ENCODE measurements at places on chromosomes 3 and 15. TPM values are rescaled to one million over a fixed set of nuclear protein-coding genes. Genes with fewer than 3 reads are reported as not detected.

ZDHHC23 gene
- total RNA-seq, result 5.4 TPM

XIRP1 gene
- 1.3 TPM for total RNA-seq

IL17RE gene
- total RNA-seq, result 1.8 TPM

RARB gene
- total RNA-seq, result not detected

DNA sequence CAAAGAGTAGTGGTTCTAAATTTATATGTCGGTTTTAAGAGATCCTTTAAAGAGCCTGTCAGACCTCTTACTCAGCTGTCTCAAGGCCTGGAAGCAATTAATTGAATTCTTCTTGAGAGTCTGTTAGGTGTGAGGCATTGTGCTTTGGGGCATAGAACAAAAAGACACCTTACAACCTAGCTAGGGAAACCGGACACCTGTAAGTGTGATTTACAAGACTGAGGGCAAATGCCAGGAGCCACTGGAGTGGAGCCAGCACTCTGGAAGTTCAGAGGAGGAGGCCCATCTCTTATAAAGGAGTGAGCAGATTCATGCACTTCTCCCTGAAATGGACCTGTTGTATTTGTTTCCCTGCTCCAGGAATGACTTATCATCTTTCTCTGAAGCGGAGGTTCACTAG lies 97.7 kb upstream of the NUDT16 start:
- H3K27ac ChIP-seq, result no peak overlapping the region
- H3K36me3 ChIP-seq, result no peaks in the 10 kb centered on the region
- DNase-seq, result no peak
- no peaks in the 10 kb centered on the region for H3K4me1 ChIP-seq
- no peak overlapping the region for H3K4me3 ChIP-seq

DNA sequence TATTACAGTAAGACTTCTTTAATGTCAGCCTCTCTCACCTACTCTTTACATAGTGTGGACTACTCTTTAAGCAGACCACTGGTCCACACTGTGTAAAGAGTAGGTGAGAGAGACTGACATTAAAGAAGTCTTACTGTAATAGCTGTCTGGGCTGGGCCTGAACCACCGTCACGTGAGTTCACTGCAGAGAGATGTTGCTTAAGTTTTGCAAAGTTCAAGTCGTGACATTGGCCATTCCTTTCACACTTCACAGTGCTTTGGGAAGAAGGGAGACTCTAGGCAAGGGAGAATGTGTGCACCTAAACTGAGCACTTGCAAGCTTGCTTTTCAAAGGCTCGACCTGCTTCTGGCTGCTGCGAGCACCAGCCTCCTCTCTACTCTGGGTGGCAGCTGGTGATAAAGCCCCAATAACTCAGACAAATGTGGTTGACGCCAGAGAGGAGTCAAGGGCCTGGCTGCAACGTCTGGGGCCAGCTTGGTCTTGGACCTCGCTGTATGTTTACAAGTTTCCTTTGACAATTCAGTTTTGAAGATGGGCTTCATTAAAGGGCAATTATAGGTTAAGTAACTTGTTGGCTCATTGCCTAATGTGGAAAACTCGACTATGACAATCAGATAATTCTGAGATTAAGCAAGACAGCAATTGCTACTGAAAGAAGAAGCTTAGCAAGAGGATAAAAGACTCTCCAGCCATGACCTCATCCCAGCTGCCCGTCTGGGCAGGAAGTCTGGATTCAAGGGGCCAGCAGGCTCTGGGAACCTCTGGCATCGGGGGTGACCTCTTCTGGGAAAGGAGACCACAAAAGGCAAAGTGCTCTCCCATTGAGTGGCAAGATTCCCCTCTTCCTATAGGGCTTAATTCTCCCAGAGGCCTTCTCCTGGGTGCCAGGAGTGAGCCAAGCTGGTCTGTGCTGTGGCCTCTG lies 242.1 kb upstream of the TLE3 start:
- H3K27ac ChIP-seq, result no peak overlapping the region
- H3K36me3 ChIP-seq, result no peaks in the 10 kb centered on the region

DNA sequence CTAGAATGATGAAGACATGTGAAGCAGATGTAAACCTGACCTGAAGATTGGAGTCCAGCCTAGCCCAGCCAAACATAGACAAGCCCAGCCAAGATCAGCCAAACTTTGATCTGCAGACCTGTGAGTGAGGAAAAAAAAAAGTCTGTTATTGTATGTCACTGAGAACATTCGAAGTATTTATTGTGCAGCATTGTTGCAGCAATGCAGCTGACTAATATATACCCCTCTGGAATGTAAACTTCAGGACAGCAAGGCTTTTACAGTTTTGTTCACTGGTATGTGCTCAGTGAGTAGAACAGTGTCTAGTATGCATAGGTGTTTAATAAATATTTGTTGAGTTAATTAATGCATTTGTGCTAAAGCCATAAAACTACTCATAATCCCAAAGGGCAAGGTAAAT lies 23.4 kb downstream of the TMEM202 start:
- no peak overlapping the region for H3K27ac ChIP-seq
- no peaks in the 10 kb centered on the region for H3K27me3 ChIP-seq
- H3K36me3 ChIP-seq, result peaks cover 3% of the 10 kb centered on the region
- DNase-seq, result no peak
- no peaks in the 10 kb centered on the region for H3K4me1 ChIP-seq

DNA sequence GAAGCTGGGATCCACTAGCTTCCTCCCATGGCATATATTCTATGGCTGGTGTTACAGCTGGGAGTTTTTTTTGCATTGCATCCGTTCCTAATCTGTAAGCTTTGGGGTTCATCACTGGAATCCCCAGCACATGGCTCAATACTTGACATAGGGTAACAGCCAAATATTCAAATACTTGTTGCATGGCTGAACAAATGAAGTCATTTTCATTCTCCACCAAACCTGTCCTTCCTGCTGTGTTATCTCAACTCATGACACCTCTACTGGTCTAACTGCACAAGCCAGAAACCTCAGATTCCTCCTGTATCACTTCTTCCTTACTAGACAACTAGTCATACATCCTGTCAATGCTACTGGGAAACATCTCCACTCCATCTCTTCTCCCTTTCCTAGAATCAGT lies 43.4 kb downstream of the ST3GAL6 start:
- no peaks in the 10 kb centered on the region for H3K4me1 ChIP-seq
- H3K36me3 ChIP-seq, result no peaks in the 10 kb centered on the region
- no peak for DNase-seq
- no peak overlapping the region for H3K27ac ChIP-seq

DNA sequence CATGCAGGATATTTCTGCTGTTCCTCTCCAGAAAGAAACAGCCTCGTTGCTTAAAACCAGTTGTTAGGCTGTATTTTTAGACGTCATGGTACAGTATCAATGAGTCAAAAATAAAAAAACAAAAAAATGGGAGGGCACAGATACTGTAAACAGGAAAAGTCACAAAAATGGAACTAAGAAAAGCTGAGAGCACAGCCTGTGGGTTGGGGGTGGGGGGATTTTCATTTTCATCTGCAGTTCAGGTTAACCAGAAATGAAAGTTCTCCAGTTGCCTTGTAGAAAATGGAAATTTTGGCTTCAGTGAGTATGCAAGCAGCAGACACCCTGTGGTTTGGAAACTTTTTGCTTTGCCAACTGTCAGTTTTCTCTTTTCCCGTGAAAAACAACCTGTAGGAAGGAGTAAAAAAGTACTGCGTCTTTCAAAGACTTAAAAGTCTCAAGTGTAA lies 59.0 kb downstream of the FRMD4B start:
- H3K4me1 ChIP-seq, result peaks cover 44% of the 10 kb centered on the region
- H3K4me3 ChIP-seq, result peak overlapping the region; percentile 38
- peak overlapping the region; percentile 81 for H3K27ac ChIP-seq
- DNase-seq, result peak; percentile 81
- H3K36me3 ChIP-seq, result no peaks in the 10 kb centered on the region

- DNase-seq, result no peak
- H3K27me3 ChIP-seq, result peaks cover 45% of the 10 kb centered on the region
- H3K4me3 ChIP-seq, result no peak overlapping the region
- peaks cover 3% of the 10 kb centered on the region for H3K36me3 ChIP-seq
Observed at GRCh38 chr15:29826908-29827820, 4.9 kb upstream of the TJP1 start.

- H3K4me1 ChIP-seq, result peaks cover 29% of the 10 kb centered on the region
- no peak for DNase-seq
- H3K27ac ChIP-seq, result no peak overlapping the region
- no peaks in the 10 kb centered on the region for H3K27me3 ChIP-seq
- peaks cover 27% of the 10 kb centered on the region for H3K36me3 ChIP-seq
Observed at GRCh38 chr15:67165254-67166253, 88.9 kb downstream of the AAGAB start.

GRCh38 chr3:195113536-195114425 lies 157.2 kb downstream of the XXYLT1 start:
- no peak overlapping the region for H3K4me3 ChIP-seq
- no peak for DNase-seq
- H3K27ac ChIP-seq, result no peak overlapping the region
- no peaks in the 10 kb centered on the region for H3K4me1 ChIP-seq

DNA sequence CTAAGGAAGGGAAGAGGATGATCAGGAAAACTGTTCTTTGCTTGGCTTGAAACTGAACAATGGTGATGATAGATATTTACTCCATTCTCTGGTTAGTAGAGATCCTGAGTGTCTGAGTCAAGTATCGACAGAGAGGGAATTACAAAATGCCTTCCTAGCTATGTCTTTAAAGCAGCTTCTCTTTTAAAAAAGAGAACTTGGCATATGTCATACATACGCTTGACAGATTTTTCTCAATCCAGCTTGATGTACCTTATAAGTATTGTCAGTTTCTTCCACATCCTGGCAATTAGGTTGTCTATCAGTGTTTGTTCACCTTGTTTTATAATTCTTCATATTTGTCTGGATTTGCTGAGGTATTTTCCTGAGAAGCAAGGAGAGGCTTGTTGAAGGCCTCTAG lies 5.0 kb upstream of the EPHB1 start:
- H3K36me3 ChIP-seq, result no peaks in the 10 kb centered on the region
- H3K27ac ChIP-seq, result no peak overlapping the region
- no peak overlapping the region for H3K4me3 ChIP-seq
- no peak for DNase-seq
- peaks cover 19% of the 10 kb centered on the region for H3K27me3 ChIP-seq
- peaks cover 5% of the 10 kb centered on the region for H3K4me1 ChIP-seq

DNA sequence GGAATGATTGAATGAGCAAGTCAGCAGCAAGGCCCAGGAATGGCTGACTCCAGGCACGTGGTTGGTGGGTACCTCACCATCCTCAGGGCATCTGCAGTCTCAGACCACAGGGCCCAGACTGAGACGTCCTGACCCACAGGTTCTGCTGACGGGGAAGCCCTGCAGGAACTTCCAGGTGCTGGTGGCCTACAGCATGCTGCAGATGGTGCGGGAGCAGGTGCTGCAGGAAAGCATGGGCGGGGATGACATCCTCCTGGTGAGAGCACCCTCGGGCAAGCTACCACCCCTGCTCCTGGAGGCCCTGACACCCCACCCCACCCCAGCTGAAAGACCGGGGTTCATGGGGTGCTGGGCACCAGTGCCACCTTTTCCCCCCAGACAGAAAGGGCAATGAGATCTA lies 14.1 kb downstream of the TBC1D21 start:
- no peak overlapping the region for H3K27ac ChIP-seq
- DNase-seq, result no peak
- H3K4me3 ChIP-seq, result no peak overlapping the region
- H3K36me3 ChIP-seq, result no peaks in the 10 kb centered on the region

- H3K27me3 ChIP-seq, result no peaks in the 10 kb centered on the region
- H3K27ac ChIP-seq, result no peak overlapping the region
- DNase-seq, result no peak
- H3K4me1 ChIP-seq, result no peaks in the 10 kb centered on the region
Observed at GRCh38 chr15:67917037-67917436, 77.2 kb upstream of the RNU6-1 start.

DNA sequence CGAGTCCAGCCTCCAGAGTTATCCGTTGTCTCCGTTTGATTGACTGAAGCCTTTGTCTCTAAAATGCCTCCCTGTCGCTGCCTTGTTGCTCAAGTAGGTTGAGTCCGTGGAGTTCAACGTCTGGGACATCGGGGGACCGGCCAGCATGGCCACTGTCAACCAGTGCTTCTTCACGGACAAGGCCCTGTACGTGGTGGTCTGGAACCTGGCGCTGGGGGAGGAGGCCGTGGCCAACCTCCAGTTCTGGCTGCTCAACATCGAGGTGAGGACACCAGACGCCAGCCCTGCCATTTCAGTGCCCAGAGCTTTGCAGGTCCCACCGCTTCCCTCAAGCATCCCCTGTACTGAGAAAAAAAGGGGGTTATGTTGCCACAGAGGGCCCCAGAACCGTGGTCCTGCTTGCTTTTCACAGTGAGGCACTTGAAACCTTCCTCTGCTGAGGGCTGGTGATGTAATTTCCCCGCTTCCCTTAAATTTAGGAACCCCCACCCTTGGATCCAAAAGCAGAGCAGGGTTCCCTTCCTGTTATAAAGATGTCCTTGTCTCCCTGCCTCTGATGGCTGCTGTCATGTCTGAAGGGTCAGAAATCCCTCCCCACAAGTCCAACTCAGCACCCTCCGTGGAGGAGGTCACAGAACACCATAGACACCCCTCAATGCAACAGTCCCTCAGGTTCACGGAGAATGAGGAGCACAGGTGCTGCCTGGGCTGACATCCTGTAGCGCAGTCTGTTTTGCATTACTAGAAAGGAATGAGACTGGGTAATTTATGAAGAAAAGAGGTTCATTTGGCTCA lies 105.7 kb downstream of the LRRK1 start:
- no peaks in the 10 kb centered on the region for H3K4me1 ChIP-seq
- H3K4me3 ChIP-seq, result no peak overlapping the region
- no peak for DNase-seq
- H3K36me3 ChIP-seq, result no peaks in the 10 kb centered on the region
- H3K27ac ChIP-seq, result no peak overlapping the region
- peaks cover 4% of the 10 kb centered on the region for H3K27me3 ChIP-seq

GRCh38 chr3:54520060-54520459 lies 397.7 kb downstream of the CACNA2D3 start:
- no peak overlapping the region for H3K4me3 ChIP-seq
- no peaks in the 10 kb centered on the region for H3K36me3 ChIP-seq
- DNase-seq, result no peak

DNA sequence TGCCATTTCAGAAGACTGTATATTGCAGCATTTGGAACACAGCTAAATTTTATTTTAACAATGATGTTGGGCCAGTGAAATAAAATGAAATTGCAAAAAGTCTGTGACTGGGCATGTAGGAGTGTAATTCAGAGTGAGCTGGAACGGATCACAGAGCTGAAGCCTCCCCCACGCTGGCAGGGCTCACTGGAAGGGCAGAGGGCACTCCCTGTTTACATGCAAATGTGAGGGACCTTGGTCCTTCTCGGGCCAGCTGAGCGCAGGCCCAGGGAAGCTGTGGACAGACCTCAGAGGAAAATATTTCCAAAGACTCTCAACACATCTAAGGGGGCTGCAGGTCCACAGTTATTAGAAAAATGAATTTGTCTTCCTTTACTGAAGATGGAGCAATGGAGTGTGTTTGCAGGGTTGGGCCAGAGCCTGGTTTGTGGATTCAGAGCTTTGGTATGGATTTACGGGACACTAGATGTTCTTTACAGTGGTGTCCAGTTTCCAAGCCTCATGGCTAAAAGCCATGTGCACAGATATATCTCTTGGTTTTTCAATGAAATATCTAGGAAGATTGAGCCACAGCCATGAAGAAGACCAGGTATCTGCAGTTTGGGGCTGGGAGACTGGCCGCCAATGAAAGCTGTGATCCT lies 32.0 kb downstream of the TRPM1 start:
- DNase-seq, result no peak
- peaks cover 1% of the 10 kb centered on the region for H3K27me3 ChIP-seq
- H3K27ac ChIP-seq, result no peak overlapping the region
- H3K36me3 ChIP-seq, result no peaks in the 10 kb centered on the region
- H3K4me3 ChIP-seq, result no peak overlapping the region

GRCh38 chr15:96960711-96961480 lies 630.4 kb downstream of the NR2F2 start:
- H3K36me3 ChIP-seq, result no peaks in the 10 kb centered on the region
- H3K4me3 ChIP-seq, result no peak overlapping the region
- no peak overlapping the region for H3K27ac ChIP-seq
- H3K4me1 ChIP-seq, result no peaks in the 10 kb centered on the region

GRCh38 chr3:41450416-41451231 lies 251.3 kb downstream of the CTNNB1 start:
- H3K36me3 ChIP-seq, result peaks cover 30% of the 10 kb centered on the region
- no peaks in the 10 kb centered on the region for H3K4me1 ChIP-seq
- no peak overlapping the region for H3K27ac ChIP-seq
- no peaks in the 10 kb centered on the region for H3K27me3 ChIP-seq

Measured in activated CD4-positive, alpha-beta memory T cell treated with anti-CD3 and anti-CD28 coated beads for 36 hours (primary cell).